ENCODE measurements at places on chromosomes 13 and 19.

DNA sequence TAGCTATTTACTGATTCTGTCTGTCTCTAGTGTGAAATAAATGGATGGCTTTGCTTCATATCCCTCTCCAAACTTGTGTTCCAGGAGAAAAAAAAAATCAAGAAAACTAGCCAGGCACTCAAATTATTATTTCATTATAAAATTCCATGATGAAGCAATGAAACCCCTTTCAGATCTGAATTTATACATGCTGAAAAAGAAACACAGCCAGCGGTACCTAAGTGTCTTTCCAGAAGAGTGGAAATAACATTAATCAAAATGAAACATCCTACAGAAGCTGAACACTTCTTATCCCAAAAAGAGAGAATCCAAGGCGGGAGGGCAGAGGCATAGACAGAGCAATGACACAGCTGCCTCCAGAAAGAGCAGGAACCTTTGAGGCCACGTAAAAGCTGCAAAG lies 15.9 kb downstream of the ENOX1 start:
- no peak for DNase-seq

GRCh38 chr13:110536006-110536693 lies 25.4 kb downstream of the RAB20 start:
- DNase-seq, result no peak

DNA sequence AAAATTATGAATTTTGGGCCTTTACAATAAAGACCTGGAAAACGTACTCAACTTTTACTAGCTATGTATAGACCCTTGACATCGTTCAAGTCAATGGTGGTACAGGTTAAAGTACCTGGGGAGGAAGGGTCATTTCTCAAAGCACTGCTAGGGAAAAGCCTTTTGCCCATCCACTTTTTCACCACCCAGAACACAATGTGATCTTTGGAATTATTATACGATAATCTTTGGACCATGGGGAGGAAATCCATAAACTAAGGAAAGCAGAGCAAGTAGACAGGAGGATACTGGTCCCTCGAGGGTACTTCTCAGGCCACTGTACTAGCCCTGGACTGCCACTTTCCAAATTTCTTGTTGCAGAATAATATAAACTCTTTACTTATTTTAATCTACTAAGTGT lies 39.5 kb downstream of the UBL3 start:
- DNase-seq, result no peak

- DNase-seq, result no peak
These were observed 18.7 kb downstream of the CDK8 start for GRCh38 chr13:26272621-26273020.
